Activated T-cell treated with anti-CD3 and anti-CD28 coated beads, Interleukin-2, amount 50 U/mL, for 24 hours (primary cell): ENCODE measurements at places on chromosomes 7 and 10.

GRCh38 chr10:128741680-128742079, 615.5 kb upstream of the MKI67 start:
- no peak for DNase-seq

DNA sequence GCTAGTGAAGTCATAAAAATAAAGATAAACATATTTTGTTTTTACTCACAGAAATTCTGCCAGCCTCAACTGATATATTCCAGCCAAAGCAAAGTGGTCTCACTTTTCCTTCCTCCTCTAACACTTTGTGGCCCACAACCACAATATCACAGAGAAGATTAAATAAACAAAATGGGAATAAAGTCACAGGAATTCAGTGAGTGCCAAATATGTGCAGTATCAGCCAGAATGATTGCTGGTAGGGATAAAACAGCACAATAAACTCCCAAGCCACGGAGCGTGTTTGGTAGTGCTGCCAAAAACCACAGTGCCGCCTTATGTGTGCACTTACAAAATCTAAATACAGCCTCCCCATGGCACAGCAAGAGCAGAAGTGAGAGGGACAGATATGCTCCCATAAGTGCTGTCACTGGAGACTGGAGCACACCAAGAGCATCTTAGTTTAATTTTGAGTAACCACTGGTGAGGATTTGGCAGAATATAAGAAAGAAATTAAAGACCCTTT, 155.8 kb downstream of the POM121L12 start:
- no peak for DNase-seq

DNA sequence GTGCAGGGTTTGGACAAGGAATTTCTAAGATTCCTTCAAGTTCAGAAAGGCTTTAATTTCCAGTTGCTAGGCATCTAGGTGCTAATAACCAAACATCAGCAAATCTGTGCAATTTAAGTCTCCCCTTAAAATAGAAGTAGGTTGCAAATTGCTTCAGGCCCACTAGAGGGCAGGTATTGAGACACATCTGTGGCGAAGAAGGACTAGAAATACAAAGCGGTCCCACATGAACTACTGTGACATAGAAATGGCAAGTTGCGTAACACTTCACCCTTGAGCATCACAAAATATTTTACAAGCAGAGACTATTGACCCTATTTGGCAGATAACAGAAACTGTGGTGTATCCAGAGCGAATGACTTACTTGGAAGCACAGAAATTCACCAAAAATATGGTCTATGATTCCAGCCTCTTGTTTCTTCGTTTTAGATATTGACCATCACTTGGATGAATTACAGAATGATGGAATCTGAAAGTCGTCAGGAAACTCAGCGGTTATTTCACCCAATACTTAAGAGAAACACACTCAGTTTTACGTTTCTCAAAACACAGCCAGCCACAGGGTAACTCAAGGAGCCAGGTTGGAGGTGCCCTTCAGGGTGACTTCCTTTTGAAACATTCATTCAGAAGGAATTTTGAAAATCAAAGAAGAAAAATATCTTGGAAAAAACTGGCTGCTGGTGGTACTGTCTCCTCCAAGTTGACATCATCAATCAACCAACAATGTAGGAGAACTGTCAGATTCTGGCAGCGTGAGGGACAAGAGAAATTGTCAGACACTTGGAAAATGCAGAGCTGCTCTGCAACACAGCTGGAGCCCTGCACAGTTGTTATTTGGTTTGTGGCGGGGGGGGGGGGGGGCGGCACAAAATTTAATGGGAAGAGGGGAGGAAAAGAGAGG, 256.3 kb upstream of the MINDY3 start:
- DNase-seq: no peak

- DNase-seq: no peak
Measured at GRCh38 chr7:150860978-150861295, 8.6 kb downstream of the AOC1 start.

DNA sequence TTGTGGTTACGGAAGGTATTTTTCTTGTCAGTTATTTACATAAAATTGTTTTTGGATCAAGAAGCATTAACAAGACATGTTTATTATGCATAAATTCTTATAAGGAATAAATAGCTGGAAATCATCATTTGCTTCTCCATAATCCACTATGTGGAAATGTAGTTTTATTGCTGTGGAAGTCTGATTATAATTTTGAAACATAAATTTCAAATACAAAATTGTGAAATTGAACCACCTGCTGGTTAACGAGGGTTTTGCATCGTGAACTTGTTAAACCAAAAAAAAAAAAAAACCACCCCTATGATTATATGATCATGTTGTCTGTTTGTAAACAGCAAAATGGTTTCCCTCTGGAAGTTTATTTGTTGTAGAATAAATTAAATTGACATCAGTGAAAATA, 25.9 kb downstream of the ABRAXAS2 start:
- DNase-seq: no peak

DNA sequence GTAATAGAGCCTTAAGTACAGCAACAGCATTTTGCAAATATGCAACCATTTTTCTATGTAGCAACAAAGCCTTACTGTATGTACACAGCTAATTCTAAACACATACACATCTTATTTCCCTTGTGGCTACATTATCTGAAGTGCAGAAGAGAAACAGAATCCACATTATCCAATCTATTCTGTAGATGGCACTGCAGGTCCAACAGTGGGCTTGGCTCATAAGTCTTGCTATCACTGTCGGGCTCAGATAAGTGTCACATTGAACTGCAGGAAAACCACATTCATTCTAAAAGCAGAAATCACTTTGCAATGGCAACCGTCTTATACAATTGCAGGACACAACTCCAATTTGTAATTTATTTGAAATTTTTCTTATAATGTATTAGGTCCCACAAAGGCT, 109.8 kb upstream of the NOBOX start:
- DNase-seq: no peak

GRCh38 chr7:42868480-42868879, 43.4 kb downstream of the C7orf25 start:
- no peak for DNase-seq

DNA sequence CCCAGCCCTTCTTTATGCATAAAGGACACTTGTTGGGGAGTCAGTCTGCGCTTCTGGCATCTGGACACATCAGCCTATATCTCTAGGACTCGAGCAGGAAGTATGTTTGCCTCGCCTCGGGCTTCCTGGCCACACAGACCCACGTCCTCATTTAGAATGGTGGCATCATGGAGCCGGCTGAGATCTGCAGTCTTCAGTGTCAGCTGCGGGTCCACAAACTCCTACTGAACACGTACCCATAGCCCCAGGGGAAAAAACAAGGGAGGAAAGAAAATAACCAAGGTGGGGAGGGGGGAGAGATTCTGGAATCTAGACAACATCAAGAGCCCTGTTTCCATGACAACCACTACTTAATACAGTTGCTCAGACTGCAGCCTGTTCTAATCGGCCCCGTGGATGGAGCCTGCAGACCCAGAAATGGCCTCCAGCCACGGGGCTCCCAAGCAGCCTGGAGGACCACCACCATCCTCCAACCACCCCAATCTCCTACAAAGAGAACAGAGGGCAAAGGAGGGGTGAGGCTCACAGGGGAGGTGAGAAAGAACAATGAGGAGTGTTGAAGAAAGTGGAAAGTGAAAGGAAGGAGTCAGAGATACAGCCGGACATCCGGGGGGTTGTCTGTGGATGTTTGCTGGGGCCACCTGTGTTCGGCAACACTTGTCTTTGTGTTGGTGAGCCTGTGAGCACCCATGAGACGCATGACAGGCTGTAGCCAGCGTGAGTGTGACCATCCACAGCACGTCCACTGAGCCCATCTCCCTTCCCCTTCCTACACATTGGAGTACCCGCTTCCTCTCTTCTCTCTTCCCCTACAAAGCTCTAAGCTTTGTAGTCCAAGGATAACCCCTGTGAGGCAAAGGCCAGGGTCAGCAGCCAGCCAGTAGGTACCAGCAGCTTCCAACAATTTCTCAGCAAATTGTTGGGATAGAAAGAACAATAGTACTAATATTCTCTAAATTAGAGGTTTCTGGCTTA, 141.0 kb downstream of the PLXNA4 start:
- DNase-seq: no peak

DNA sequence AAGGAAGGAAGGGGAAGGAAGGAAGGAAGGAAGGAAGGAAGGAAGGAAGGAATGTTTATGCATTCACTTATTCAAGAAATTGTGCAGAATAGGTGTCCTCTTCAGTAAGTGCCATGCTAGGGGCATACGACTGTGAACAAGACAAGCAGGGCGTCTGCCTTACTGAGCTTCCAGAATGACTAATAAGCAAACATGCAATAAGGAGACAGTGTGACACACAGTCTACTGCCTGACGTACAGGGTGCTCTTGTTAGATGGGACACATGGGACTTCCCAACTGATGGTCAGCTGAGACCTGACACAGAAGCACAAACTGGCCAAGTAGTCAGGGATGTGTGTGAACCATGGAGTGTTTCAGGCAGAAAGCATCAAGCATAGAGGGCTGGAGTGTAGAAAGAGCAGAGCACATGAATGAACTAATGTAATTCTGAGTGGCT, 18.2 kb downstream of the DNAJC12 start:
- no peak for DNase-seq

DNA sequence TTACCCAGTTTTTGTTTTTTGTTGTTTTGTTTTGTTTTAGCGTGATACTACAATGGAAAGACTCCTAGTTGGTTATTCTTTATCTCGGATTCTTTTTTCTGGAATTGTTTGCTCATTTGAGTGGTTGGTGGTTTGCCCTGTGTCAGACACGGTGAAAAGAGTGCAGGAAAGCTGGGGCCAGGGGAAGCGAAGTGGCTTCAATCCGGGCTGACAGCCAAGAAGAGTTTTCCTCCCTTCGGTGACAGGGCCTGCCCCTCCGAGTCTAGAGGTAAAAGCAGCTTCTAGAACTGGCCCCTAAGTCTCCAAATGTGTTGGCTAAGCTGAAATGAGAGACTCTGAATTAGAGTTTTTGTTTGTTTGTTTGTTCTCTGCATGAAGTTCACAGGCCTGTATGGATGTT, 5.7 kb upstream of the AP5Z1 start:
- no peak for DNase-seq

DNA sequence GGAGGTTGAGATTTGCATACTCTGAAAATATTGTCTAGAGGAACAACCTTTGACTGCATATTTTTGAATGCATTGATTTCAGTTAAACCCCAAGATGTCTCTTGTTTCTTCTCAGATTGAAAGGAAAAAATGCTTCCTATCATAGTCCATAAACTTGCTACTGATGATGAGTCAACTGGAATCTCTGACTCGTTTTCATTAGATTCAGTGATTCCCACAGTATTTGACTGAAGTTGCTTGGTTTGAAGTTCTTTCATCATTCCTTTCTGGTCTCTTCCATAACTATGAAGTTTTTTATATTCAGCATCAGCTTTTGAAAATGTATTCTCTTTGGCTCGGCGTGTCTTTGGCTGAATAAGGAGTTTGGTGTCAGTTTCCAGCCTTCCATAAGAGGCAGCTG, 10.7 kb downstream of the PEX1 start:
- DNase-seq: no peak

DNA sequence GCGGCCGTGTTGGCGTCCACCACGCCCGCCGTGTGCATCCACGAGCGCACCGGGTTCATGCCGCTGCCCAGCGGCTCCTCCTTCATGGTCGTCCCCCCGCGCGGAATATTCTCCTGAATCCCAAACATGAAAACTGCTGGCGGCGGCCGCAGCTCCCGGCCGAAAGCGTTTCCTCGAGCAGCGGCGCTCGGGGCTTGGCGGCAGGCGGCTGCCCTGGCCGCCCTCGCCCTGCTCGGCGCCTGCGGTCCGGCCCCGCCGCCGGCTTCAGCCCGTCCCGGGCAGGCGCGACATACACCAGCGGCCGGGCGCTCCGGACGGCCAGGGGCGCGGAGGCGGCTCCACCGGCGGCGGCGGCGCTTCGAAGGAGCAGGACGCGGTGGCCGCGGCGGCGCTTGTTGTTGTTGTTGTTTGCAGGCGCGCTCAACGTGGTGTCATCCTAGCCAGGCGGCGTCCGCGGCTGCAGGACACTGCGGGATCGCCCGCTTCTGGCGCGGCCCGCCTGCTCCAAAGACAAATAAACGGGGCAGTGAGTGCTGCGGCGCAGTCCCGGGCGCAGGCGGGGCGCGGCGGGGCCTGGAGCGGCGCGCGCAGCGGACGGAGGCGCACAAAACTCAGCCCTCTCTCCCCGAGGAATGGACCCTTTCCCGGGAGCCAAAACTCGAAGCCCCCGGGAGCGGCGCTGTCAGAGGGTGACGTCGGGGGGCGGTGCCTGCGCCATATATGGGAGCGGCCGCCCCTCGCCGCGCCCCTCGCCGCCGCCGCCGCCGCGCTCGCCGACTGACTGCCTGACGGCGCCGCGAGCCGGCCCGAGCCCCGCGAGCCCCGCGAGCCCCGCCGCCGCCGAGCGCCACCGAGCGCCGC, at the start of gene EBF3:
Gene EBF3, minus strand, starts transcription at position 634 of the 861 bp plus-strand sequence. Its CDS starts 506 bp downstream, at position 128.
- peak; percentile 68 for DNase-seq

GRCh38 chr10:126907423-126907970, 2.3 kb downstream of the DOCK1 start:
- DNase-seq: no peak

DNA sequence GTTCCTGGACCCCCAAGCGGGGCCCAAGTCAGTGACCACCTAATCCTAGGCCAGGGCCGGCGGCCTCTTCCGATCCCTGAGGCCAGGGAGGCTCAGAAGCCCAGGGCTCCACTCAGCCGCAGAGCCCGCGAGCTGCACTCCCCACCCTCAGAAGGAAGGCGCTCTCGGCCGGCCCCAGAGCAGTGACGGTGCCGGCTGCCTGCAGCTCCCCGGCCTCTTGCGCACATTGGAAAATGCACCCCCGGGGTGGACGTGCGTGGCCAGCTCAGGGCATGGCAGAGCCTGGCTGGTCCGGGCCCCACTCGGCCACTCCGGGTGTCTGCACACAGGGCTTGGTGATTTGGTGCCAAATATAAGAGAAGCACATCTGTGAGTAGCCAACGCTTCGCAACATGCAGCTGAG, 269.1 kb downstream of the PTPRN2 start:
- DNase-seq: no peak

- DNase-seq: no peak
Measured at GRCh38 chr7:117385363-117386109, 41.8 kb downstream of the ASZ1 start.

DNA sequence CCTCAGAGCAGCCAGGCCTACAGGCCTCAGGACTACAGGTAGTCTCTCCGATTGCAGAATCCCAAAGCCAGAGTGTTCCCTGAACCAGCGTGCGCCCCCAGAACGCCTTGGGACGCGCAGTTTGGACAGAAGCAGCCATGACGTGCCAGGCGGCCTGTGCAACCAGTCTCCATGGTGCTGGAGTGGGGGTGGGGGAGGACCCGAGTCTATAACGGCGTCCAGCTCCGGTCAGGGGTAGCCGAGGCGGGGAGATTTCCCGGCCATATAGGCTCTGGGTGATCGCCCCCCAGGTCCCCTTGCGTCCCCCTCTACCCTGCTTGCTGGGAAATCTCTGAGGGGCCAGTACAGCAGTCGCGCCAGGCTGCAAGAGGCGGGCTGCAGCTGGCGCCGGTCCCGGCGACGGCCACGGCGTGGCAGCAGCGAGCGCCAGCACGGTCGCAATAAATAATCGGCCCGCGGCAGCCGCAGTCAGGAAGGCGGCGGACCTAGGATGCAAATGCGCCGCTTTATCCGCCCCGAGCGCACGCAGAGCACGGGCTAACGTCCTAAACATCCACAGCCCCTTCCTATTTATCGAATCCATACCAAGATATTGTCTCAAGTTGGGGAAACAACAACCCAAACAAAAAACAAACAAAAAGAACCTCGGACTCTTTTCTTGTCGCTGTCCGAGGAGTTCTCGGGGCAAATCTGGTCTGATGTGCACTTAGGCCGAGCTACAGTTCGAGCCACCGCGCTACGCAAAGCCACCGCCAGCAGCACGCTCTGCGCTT, 1.6 kb downstream of the HOXA3 start:
- DNase-seq: peak; percentile 82
